ENCODE measurements at places on chromosomes 16 and 17.

- DNase-seq, result no peak
These were observed 33.3 kb downstream of the PKD1L3 start for GRCh38 chr16:71966932-71967331.

DNA sequence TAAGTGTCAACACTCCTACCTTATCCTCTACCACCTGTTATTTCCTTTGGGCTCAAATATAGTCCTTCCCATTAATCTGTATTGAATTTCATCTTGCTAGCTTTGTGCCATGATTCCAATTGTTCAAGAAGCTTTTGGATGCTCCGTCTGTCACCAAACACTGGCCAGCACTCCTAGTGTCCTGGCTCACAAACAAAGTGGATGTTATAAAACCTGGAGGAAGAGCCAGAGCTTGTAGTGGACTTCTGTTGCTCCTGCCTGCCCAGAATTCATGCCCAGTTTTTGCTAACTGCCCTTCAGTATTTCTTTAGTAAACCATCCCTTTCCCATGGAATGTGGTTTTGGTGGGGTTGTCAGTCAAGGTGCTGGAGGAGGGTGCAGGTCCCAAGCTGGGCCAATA is 77.2 kb upstream of the HS3ST2 start:
- DNase-seq, result no peak

DNA sequence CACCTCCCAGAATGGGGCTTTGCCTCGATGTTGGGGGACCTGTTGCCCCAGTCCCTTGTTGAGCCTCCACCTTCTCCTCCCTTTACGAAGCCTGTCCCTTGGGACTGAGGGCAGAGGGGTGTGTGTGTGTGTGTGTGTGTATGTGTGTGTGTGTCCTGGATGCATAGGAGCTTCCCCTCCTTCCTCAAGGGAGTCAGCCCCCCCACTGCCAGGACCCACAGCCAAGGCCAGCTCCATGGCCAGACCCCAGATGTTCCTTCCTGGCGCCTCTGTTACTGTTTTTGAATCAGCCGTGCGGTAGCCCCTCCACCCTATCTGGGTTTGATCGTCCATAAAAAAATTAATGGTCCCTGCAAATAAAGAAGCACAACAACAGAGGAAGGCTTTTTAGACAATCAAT is 17.7 kb upstream of the DOK4 start:
- peak; percentile 90 for DNase-seq

GRCh38 chr17:82339634-82340580 is 6.3 kb upstream of the SECTM1 start:
- DNase-seq, result no peak

DNA sequence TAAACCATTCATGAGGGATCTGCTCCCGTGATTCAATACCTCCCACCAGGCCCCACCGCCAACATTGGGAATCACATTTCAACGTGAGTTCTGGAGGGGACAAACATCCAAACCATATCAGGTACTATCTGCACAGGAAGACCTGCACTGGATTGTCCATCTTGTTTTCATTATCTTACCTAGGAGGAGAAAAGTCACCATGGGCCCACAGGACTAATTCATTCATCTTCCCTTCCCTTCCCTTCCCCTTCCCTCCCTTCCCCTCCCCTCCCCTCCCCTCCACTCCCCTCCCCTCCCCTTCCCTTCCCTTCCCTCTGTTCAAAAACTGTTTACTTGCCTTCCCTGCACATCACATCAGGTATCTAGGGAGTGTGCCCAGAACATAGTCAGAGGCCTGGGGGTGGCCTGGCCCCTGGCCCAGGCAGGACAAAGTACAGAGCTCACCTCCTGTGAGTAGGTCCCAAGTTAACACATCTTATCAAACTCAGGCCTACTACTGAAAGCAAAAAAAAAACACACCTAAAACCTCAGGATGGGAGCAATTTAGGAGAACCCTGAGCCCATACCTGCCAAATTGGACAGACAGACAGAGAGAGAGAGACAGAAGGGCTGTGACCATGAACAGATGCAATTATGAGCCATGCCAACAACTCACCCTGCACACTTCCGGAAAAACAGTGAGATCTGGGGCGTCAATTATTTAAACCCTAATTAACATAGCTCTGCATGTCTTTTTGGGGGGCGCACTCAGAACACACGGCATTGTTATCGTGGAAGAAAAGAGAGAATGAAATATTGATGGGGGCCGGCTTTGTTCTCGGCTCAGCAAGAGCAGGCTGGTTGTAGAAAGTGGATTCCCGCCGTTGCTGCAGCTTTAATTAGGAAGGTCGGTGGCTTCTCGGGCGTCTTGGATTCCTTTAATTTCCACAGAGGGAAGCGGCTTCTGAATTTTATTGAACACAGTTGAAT is 151.2 kb downstream of the IRX5 start:
- DNase-seq, result no peak

DNA sequence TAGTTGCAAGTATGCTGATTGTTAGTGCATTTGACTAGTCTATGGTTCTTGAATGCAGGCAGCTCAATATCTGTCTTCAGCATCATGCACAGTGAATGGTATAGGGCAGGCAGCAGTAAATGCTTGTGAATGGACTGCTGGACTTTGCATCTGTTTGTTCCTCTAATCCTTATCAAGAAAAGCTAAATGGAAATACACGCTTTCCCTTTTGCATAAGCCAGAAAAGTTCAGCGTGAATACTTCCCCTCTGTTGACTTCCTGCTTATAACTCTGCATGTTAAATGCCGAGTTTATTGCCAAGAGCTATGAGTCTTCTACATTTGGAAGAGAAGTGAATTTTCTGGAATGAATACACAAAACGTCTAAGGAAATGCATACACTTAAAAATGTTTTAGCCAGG is 127.9 kb upstream of the CPHXL start:
- DNase-seq, result no peak

DNA sequence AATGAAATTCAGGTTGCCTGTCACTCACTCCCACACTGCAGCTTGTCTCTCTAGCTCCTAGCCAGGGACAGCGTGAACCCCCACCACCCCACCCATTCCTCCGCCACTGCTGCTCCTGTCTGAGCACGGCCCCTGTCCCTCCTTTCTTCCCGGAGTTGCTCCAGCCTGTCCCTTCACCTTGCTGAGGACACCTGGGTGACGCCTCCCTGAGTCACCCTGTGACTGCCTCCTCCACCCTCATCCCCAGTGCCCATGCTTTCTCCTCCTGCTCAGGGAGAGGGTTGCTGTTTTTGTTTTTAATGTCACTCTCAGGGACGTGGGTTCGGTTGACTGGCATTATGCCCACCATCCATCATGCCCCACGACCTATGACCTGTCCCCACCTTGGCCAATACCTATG is 25.8 kb upstream of the NAT9 start:
- no peak for DNase-seq

GRCh38 chr17:63099425-63099824 is 133.4 kb downstream of the TANC2 start:
- DNase-seq, result no peak

DNA sequence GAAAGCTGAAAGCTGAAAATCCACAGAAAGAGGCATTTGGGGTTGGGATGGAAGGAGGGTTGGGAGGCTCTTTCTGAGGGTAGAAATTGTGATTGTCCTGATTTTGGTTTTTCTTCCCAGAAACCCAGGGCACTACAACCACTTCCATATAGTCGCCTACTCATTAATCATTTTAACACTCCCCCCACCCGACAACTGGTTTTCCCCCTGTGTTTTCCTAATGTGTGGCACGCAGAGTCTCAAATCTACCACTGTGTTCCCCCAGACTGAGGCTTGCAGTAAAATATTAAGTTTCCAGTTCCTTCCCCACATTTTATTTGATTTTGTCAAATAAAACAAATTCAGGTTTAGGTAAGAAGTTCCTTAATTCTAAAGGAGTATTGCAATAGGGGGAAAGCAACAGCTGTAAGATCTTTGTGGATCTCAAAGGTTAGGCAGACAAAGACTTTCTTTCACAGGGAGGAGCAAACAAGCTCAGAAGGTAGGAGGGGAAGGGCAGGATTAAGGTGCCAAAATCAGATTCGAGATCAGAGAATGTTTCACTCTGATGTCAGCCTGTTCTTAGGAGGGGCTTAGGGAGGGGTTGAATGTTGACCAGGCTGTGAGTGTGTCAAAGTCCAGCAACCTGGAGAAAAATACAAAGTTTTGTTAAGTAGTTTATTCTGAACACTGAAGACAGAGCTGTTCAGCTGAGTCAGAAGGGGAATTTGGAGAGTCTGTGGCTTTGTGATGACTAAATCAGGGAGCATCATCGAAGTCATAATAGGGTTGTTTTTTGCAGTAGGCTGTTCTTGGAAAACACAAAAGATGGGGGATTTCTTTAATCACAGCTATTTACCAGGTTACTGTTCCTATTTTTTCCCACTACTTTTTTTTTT is 3.6 kb downstream of the ZNF267 start:
- DNase-seq, result no peak

GRCh38 chr16:9124444-9124843 is 33.0 kb downstream of the HAPSTR1 start:
- no peak for DNase-seq

DNA sequence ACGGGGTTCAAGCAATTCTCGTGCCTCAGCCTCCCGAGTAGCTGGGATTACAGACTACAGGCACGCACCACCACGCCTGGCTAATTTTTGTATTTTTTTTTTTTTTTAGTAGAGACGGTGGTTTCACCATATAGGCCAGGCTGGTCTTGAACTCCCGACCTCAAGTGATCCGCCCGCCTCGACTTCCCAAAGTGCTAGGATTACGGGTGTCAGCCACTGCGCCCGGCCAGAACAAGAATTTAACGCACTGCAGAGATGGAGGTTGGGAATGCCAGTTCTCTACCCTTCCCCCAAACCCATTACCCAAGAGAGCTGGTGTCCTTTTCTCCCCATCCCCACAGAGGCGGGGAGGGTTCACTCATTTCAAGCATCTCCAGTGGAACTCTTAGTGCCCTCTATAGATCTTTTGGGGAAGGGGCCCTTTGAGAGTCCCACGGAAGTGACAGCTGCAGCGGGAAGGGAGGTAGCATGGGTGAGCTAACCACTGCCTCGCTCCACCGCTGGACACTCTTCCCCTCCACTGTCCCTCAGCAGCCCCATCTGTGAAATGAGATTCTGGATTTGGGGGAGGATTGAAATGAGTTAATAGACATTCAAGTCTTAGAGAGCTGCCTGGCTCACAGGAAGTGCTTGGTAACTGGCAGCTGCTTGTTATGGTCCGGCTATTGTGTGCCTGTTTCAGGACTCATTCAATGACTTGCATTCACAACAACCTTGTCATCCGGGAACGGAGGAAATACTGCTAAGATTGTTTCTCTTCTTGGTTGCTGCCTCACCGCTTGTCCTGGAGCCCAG is 3.5 kb upstream of the UBALD2 start:
- DNase-seq, result no peak

DNA sequence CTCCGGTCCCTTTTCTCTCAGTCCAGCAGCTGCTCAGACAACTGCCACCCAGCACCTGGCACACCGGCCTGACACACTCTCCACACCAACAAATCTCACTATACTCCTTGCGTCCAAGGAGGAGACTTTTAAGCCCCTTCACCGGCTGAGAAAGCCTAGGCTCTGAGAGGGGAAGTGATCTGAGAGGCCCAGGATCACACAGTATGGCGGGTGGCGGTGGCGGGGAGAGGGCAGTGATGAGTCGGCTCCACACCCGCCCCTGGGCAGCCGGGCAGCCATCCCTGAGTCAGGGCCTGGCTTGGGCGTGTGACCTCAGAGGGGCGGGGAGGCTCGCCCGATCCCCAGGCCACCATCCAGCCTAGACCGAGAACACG is 569 bp downstream of the FLII start:
- peak; percentile 41 for DNase-seq

GRCh38 chr16:27756206-27756970 is 206.4 kb downstream of the KATNIP start:
- DNase-seq, result no peak

- DNase-seq, result peak; percentile 25
These were observed 188.0 kb upstream of the GSE1 start for GRCh38 chr16:85425074-85425662.

- DNase-seq, result peak; percentile 83
These were observed 504 bp downstream of the MAZ start for GRCh38 chr16:29806641-29807425.

DNA sequence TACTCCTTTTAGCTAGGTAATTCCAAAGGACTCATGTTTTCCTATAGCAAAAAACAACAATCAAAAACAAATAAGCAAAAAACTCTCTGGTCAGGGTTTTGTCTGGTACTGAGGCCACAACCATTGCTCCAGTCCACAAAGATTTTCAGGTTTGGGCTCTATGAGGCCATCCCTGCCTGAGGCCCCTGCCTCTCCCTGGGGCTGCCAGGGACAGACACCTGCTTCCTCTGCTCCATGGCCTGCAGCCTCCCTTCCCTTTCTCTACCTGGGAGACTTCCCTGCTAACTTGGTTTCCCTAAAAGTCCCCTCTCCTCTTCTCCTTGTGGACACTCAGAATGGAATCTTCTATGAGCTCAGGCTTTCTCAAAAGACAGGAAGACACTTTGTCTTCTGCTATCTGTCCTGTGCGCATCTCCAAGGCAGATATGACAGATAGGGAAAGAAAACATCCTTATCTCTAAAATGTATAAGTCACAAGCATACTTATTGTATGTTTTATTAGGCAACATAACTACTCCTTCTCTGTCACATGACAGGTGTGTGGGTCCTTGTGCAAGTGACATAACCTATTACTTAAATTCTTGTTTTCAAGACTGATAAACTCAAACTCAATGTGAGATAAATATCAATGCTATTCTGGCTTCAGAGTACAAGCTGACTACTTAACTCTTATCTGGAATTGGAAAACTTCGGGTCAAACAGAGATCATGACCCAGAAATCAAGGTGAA is 1.2 kb upstream of the ZDHHC1 start:
- no peak for DNase-seq

DNA sequence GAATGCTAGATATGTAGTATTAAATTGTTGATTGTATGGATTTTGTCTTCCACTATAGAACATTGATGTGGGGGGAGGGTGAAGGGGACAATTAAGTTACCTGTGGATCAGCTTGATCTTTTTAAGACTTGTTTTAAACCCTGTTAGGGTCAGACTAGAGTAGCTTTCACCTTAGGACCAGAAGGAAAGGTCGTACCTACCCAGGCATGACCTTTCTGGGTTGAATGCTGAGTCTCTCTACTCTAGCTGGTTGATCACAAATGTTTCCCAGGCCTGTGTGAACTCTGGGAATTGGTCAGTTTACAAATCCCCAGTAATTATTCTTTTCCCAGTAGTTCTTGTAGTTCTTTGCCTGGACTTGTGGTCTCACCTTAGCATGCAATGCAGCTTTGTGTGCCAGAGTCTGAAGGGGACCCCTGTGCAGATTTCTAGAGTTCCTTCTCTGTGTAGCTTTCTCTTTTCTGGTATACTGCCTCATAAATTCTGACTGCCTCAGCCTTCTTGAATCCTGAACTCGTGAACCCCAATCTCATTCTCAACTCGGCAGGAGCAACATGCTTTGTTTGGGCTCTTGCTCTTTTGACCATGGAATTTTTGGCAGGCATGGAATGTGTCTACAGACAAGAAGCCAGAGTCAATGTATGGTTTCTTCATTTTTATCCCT is 54.1 kb downstream of the VMP1 start:
- DNase-seq, result no peak

GRCh38 chr16:51287121-51287755 is 136.2 kb upstream of the SALL1 start:
- DNase-seq, result no peak

GRCh38 chr17:62179525-62180161 is 114.6 kb upstream of the MED13 start:
- DNase-seq, result peak; percentile 63

All from BE2C (cell line).